Ascending aorta (tissue), 2 donors: ENCODE measurements at places on chromosomes 2 and 18. TPM values are rescaled to one million over a fixed set of nuclear protein-coding genes. Genes with fewer than 3 reads are reported as not detected.

Gene SULT6B1
- not detected for total RNA-seq

GRCh38 chr2:70995426-70995729, 705 bp upstream of the TEX261 start:
- DNase-seq: no peak

DNA sequence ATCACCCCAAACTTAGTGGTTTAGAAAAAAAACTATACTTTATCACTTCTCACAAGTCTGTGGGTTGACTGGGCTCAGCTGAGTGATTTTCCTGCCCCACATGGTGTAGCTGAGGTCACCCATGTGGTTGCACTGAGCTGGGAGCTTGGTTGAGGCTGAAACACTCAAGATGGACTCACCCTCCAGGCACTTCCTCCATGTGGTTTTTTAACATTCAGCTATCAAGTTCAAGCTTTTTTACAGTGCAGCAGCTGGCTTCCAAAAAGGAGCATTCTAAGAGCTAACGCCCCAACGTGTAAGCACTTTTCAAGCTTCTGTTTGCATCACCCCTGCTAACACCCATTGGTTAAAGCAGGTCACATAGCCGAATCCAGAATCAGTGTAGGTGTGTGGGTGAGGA, 105.9 kb upstream of the CREB1 start:
- no peak for DNase-seq

- DNase-seq: no peak
Observed at GRCh38 chr2:63622751-63623150, 34.0 kb downstream of the MDH1 start.

GRCh38 chr2:102120261-102120660, 22.3 kb upstream of the IL1R1 start:
- no peak for DNase-seq

- DNase-seq: peak; percentile 74
Observed at GRCh38 chr2:85257359-85257969, 70.3 kb downstream of the TGOLN2 start.

DNA sequence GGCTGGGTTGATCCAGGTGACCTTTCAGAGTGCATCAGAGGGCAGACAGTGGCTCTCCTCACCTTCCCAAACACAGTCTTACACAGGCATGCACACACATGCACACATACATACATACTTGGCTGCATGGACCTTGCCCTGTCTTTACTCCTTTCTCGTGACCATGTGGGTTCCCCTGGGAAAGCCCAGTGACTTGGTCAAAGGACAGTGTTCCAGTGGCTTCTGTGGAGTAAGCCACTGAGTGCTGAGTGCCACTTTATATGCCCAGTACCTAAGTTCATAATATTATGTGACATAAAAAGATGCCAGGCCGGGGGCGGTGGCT, 249.4 kb downstream of the MYCN start:
- no peak for DNase-seq

GRCh38 chr18:65906621-65907034, 155.8 kb downstream of the CDH7 start:
- no peak for DNase-seq

DNA sequence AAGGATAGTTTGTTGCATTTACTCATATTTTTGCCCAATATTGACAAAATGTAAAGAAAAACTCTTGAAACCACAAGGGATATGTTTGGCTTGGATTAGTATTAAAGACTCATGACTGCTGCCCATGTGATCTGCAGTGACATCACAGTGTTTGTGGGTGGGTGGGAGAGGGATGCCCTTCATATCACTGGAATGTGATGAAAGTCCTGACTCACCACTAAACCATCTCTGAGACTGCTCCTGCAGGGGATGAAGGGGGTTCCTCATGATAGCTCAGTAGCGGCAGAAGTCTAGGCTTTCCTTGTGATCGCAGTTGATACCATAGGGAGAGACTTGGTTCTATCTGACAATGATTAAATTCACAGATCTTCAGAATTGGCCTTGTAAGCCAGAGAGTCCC, 451.2 kb downstream of the CNTNAP5 start:
- no peak for DNase-seq

Gene CCDC148
- total RNA-seq: not detected

DNA sequence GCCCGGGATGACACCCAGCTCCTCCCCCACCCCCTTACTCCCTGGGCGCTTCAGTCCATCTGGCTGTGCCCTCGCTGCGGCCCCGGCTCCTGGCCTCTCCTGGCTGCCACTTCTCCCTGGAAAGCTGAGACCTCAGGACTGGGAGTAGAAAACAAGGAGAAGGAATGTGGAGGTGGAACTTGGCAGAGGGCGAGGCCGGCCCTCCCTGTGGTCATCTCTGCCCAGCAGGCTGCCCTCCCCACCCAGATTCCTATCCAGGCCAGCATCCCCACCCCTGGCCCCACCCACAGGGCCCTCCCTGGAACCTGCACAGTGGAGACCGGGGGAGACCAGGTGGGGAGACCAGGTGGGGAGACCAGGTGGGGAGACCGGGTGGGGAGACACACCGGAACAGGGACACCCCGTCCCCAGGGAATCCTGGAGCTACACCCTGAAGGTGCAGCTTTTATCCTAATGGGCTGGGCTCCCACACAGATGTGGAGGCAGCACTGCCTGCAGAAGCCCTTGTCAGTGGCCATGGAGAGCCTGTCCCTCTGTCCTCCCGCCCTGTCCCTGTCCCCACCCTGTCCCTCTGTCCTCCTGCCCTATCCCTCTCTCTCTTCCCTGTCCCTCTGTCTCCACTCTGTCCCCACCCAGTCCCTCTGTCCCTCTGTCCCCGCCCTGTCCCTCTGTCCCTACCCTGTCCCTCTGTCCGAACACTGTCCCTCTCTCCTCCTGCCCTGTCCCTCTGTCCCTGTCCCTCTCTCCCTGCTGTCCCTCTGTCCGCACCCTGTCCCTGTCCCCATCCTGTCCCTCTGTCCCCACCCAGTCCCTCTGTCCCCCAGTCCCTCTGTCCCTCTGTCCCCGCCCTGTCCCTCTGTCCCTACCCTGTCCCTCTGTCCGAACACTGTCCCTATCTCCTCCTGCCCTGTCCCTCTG, 157.1 kb downstream of the PXDN start:
- DNase-seq: no peak

Gene PSMA8
- total RNA-seq: not detected

DNA sequence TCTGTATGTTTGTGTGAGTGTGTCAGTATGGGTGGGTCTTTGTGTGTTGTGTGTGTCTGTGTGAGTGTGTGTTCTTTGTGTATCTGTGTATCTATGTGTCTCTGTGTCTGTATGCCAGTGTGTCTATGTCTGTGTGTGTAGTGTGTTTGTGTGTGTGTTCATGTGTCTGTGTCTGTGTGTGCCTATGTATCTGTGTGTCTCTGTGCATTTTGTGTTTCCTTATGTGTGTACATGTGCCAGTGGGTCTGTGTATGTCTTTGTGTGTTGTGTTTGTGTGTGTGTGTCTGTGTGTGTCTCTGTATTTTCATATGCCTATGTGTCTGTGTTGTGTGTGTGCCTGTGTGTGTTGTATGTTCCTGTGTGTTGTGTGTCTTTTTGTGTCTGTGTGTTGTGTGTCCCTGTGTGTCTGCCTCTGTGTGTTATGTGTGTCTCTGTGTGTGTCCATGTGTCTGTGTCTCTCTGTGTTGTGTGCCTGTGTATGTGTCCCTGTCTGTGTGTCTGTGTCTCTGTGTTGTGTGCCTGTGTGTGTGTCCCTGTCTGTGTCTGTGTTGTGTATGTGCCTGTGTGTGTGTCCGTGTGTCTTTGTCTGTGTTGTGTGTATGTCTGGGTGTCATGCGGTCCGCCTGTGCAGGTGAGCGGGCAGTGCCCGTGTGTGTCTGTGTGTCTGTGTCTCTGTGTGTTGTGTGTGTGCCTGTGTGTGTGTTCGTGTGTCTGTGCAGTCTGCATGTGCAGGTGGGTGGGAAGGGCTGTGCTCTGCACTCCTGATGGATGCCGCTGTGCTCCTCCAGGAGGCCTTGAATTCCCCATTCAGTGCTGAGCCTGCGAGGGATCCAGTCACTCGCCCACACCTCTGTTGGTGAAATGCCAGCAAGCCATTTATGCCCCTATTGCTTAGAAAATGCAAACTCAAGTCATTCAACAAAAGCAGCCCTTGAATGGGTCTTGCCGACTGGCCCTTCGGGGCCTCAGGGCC, 37.4 kb downstream of the KLHL29 start:
- DNase-seq: no peak

Gene SULT1C4
- 11.0 TPM for total RNA-seq

DNA sequence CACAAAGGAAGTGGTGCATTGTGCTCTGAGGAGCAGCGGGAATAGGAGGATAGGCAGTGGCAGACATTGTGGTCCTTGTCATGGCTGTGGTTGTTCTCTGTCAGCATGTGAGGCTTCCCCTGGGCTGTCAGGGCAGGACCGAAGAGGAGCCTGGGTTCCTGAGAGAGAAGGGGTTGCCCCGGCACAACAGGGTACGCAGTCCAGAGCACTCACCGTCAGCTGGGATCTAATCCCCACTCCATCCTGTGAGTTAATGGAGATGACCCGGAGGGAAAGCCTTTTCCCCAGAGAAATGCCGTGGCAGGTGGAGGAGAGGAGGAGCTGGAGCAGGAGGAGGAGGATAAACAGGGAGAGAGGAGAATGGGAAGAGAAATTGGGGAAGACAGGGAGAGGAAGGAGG, 396.7 kb upstream of the HS6ST1 start:
- DNase-seq: no peak

- DNase-seq: no peak
Observed at GRCh38 chr2:1993711-1994682, 249.7 kb upstream of the PXDN start.

DNA sequence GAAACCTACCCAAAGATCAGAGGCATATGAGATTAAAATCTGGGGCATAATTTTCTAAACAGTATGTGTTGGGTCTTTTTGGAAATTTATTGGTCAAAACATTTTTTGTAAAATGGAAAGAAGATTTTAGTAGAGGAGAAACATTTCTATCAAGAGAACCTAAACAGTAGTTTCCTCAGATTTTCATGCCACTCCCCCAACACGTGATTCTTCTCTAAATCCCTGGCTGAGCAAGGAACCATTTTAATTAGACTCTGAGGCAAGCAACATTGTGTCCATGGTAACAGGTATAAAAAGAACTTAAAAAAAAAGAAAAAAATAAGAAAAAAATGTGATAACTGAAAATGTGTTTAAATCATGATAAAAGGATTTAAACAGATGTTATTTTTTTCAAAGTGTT, 1105.2 kb upstream of the ZEB2 start:
- no peak for DNase-seq

DNA sequence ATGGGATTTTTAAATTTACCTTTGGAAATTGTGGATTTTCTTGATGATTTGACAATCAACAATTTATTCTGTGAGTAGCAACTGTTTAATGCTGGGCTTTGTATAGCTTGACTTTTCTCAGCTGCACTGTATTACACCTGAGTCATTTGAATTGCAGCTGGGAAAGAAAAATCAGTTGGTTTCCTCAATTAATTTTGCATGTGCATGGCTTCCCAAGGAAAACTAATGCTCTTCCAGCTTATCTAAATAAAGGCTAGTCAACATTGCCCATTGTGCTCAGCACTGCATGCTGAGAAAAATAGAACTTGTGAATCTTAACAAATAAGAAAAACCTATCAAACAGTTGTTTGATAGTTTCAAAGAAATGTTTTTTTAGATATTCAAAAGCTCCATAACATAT, 268.3 kb upstream of the CDH20 start:
- no peak for DNase-seq

DNA sequence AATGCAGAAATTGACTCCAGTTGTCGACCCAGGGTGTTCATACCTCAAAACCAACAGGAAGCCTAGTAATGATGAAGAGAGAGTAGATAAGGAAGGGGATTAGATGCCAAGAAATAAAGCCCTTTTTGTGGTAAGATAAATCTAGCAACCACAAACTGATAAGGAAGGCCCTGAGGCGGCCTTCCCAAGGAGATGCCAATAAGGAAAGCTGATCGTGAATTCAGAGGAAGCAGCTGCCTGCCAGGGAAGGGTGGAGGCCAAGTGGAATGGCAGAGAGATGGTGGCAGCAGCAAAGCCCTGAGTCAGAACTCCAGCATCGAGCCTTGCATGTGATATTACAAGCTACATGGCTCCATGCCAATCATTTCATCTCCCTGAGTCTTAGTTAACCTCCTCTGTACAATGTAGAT, 126.3 kb downstream of the IRS1 start:
- DNase-seq: peak; percentile 68

DNA sequence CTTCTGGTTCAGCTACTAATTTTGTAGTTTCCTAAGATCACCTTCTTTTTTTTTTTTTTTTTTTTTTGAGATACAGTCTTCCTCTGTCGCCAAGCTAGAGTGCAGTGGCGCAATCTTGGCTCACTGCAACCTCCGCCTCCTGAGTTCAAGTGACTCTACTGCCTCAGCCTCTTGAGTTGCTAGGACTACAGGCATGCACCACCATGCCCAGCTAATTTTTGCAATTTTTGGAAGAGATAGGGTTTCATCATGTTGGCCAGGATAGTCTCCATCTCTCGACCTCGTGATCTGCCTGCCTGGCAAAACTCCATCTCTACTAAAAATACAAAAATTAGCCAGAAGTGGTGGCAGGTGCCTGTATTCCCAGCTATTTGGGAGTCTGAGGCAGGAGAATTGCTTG, 301.5 kb upstream of the TFPI start:
- DNase-seq: no peak

GRCh38 chr2:113858764-113859163, 31.1 kb upstream of the ACTR3 start:
- DNase-seq: no peak

Gene RMND5A
- total RNA-seq: 17.7 TPM

Gene CHRND
- total RNA-seq: not detected

DNA sequence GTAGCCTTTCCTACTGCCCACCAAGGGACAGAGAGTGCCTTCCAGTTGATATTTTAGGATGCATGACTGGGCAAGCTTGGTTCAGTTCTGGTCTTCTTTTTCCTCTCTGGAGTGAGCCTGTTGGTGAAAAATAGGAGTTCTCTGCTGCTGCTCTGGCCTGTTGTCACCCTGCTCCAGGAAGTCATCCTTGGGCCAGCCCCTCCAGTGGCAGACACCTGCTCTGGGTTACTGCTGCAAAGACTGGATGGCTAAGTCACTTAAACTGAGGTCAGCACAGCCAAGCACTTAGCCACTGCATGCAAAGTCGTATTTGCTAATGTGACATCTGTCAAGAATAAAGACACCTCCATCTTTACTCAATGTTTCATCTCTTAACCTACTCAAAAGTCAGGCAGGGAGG, 219.6 kb upstream of the ID2 start:
- DNase-seq: peak; percentile 35

- peak; percentile 93 for DNase-seq
Observed at GRCh38 chr2:86072271-86072858, 33.3 kb downstream of the POLR1A start.

DNA sequence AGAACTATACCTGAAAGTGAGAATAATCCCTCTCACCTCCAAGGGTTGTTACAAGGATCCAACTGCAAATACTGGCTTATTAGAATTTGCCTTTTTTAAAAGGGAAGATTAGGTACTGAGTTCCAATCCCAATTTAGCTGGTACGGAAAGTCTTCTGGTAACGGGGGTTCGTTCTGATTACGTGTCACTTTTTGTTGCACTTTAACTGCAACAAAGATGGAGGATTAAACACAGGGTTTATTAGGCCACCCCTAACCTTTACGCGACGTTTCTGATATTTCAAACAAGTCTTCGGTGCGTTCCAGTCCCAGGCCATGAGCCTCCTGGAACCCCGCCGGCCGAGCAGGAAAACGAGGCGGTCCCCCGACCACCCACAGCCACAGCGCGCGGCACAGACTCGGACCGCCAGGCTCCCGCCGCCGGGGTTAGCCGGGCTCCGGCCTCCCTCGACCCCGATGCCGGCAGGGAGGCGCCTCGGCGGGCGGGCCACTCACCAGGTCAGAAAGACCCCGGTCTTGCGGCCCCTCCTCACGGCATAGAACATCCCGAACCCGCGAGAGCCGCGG, 411 bp downstream of the RNASEH1 start:
- no peak for DNase-seq

- DNase-seq: no peak
Observed at GRCh38 chr2:216618785-216619184, 14.4 kb upstream of the IGFBP2 start.
